Activated CD4-positive, alpha-beta T cell treated with anti-CD3 and anti-CD28 coated beads, Interleukin-2, amount 50 U/mL, for 16 hours (primary cell): ENCODE measurements at places on chromosomes 12 and 14.

- no peak for DNase-seq
These were observed 130.7 kb upstream of the PWP1 start for GRCh38 chr12:107554941-107555340.

DNA sequence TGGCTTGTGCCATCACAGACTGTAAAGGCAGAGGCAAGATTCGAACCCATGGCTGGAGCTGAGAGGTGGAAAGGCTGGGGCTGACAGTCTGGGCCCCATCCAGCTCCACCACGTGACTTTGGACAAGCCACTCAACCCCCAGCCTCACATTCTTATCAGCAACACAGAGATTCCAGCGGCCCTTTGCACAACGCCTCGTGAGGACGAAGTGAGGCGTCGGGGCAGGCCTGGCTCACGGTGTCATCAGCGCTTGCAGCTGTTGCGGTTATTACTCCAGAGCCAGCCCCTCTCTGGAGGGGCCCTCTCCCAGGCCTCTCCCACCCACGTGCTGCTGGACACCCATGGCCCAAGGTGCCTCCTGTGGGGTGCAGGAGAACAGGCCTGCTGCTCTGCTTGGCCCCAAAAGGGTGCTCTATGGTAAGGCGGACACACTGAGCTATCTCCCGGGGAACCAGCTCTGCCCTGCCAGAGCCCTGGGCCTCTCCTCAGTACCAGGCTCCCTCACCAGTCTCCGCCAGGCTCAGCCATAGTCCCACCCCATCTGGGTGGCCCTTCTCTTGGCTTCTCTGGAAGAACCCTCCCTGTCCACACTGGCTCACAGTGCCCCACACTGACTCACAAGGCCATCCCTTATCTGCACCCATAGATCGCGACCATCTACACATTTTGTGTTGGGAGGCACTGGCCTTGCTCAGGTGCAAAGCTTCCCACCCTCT lies 21.1 kb downstream of the CHGA start:
- no peak for DNase-seq

- DNase-seq = no peak
These were observed 1217.9 kb downstream of the VRK1 start for GRCh38 chr14:98014851-98015615.

DNA sequence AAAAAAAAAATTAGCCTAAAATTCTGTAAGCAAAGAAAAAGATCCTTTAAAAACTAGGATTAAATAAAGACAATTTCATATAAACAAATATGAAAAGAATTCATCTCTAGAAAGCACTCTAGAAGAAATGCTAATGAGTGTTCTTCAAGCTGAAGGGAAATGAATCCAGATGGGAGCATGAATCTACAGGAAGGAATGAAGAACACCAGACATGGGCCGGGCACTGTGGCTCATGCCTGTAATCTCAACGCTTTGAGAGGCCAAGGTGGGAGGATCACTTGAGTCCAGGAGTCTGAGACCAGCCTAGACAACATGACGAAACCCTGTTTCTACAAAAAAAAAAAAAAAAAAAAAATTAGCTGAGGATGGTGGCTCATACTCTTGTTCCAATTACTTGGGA lies 297.2 kb downstream of the FBXL14 start:
- DNase-seq = no peak
